Activated effector memory CD4-positive, alpha-beta T cell treated with Interleukin-2 at 50 U/mL for 16 hours (primary cell): ENCODE measurements at places on chromosomes 6 and 20.

DNA sequence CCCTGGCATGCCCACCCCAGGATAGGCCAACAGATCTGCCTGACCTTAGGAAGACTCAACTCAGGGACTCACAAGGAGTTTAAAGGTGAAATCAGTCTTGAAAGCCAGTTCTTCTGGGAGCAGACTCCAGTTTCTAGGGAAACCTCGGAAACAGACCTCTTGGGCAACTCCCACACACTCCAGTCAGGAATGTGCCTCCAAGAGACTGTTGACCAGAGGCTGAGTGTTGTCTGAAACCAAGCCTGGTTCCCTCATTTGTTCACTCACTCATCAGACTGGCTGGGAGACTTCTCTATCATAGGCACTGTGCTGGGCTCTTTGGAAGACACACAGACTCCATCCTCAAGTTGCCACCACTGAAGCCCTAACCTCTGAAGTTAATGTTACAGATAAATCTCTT lies 1.8 kb downstream of the TREM1 start:
- DNase-seq, result no peak

DNA sequence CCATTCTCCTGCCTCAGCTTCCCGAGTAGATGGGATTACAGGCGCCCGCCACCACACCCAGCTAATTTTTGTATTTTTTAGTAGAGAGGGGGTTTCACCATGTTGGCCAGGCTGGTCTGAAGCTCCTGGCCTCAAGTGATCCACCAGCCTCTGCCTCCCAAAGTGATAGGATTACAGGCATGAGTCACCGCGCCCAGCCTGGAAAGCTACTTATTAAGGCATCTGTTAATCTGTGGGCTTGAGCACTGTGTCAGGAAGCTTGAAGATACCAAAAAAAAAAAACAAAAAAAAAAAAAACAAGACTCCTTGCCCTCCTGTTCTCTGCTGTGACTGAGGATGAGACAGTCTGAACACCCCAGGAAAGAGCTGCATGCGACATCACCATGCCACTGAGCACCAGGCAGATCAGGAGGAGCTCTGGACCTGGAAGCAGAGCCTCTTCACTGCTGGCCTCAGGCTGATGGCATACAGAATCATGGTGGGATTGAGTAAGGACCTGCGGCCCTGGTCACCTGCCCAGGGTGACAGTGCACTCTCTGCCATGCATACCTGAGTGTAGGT lies 166.5 kb upstream of the SNX9 start:
- DNase-seq, result no peak

DNA sequence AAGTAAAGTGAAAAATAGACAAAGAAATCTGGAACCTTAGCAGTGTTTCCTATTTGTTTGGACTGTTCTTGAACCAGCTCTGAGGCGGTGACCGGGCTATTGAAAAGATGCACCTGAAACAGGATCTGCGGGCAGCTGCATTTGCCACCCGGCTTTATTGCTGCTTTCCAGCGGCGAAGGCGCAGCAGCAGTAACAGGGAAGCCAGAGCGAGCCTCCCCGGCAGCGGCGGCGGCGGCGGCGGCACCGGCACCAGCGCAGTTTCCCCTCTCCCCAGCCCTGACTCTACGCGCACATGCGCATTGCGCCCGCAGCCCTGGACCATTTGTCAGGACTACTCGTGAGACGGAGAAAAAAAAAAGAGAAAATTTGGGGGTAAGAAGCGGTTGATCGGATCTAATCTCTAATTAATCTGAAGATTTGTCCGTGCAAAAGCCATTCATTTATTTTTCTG lies at the start of gene L3MBTL3:
Gene L3MBTL3 (plus strand): TSS at position 290 of the 452 bp plus-strand sequence. CDS start 24,119 bp downstream, outside the sequence.
- DNase-seq, result peak; percentile 83

DNA sequence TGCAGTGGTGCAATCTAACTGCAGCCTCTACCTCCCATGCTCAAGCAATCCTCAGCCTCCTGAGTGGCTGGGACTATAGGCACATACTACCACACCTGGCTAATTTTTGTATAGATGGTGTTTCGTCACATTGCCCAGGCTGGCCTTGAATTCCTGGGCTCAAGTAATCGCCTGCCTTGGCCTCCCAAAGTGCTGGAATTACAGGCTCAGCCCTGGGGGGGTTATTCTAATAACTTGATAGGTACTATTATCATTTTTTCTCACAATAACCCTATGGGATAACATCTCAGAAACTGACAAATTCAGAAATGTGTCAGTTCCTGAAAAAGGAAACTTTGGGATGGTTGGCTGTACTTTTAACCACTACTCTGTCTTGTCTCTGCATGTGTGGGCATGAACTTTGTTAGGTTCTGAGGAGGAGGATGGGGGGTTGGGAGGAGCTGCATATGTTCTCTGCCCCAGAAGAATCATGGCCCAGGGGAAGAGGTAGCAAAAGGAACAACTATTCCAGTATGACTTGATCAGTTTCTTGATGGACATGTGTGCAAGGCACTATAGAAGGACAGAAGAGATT lies 169.9 kb downstream of the CARMIL1 start:
- DNase-seq, result no peak

DNA sequence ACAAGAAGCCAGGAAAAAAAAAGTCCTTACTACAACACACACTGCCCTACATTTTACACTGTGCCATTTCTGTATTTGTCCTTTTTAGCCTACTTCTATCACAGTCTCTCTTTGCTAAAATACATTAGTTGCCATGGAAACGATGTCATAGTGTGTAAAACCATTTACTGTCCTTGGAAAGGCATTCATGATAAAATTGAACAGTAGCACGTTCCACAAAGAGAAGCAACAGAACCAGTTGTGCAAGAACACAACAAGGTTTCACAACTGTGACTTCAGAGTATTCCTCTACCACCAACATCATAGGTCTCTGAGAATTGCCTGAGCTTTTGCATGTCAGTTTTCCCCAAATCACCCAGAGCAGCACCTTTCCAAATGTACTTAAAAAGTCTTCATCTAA lies 20.5 kb downstream of the FYN start:
- DNase-seq, result no peak

- no peak for DNase-seq
These were observed 41.3 kb upstream of the NAA20 start for GRCh38 chr20:19975901-19976300.

DNA sequence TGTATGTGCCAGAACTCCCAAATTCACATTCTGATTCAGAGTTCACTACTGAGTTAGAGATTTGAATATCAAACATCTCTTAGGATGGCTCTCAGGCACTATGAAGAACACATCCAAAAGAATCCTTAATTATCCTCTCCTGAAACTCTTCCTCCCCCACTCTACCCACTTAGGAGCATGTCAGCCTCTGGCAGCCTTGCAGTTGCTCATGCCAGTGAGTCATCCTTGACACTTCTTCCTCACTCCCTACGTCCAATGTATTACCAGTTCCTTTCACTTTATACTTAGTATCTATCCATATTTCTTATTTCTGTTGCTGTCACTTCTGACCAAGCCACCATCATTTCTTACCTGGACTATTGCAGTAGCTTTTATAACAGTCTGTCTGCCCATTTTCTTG lies 192.0 kb upstream of the IMPG1 start:
- DNase-seq, result no peak

DNA sequence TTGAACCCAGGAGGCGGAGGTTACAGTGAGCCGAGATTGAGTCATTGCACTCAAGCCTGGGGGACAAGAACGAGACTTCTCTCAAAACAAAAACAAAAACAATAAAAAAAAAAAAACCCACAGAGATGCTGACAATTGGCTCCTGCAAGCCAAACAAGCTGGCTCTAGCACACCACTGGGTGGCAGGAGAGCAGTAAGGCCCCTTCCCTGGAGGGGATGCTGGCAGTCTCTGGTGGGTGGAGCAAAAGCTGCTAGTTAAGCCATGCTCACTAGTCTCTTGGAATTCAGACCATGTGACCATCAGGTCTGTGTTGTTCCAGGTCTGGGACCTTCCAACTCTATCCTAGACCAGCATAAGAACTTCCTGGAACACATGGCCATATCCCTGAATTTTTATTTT lies 18.9 kb upstream of the DSN1 start:
- DNase-seq, result no peak

DNA sequence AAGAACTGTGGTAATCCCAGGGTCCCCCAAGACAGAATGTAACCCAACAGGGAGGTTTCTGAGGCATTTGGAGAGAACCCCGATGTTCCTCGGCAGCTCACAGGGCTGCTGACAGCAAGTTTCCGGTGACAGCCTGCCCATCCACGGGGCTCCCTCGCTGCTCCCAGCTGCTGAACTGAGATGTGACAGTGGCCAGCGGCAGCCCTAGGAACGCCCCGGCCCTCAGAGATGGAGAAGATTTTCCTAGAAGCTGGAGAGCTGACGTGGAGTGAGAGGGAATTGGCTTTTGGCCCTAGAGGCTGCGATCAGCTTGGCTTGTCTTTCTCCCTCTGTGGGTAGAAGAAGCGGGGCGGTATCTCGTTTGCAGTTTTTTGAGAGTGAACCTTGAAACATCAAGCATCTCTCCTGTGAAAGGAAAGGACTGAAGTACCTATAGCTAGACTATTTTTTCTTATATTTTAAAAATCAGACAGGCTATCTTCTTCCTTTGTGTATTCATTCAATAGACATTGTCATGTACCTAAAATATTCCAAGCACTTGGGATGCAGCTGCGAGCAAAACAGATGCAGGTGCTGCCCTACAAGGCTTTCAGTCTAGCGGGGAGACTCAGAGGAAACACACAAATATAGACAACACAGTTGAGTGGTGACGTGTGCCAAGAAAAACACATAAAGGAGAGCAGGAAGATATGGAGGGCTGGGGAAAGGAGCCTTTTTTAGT lies 28.4 kb upstream of the NFATC2 start:
- DNase-seq, result no peak

DNA sequence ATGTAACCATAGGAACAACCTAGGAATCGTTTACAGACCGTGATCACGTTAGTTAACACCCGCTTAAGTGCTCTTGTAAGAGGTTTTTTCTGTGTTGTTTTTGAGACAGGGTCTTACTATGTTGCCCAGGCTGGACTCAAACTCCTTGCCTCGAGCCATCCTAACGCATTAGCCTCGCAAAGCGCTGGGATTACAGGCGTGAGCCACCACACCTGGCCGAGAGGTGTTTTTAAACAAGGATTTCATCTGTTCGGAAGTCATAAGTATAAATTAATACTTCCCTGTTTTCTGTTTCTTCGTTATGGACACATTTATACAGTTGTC lies 727 bp downstream of the MRS2 start:
- no peak for DNase-seq

GRCh38 chr20:41260734-41261220 lies 56.8 kb downstream of the ZHX3 start:
- no peak for DNase-seq

- DNase-seq, result no peak
These were observed 9.9 kb downstream of the MAFB start for GRCh38 chr20:40679184-40679583.

DNA sequence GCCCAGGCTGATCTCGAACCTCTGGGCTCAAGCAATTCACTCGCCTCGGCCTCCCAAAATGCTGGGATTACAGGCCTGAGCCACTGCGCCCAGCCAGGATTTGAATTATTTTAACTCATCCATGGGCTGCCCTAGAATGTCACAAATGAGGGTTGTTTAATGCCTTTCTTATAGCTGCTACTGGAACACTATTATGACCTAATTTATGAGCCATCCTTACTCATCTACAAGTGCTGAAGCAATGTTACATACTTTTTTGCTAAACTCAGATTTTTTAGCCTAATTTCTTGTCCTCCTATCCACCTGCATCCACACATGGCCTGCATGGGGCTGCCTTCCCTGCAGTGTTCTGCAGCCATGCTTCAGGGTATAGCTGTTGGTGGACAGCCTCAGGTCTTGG lies 59.9 kb downstream of the RTN4IP1 start:
- no peak for DNase-seq

- no peak for DNase-seq
These were observed 9.9 kb downstream of the SERPINB6 start for GRCh38 chr6:2961506-2961905.

GRCh38 chr20:63166193-63167020 lies 49.5 kb downstream of the YTHDF1 start:
- DNase-seq, result no peak

DNA sequence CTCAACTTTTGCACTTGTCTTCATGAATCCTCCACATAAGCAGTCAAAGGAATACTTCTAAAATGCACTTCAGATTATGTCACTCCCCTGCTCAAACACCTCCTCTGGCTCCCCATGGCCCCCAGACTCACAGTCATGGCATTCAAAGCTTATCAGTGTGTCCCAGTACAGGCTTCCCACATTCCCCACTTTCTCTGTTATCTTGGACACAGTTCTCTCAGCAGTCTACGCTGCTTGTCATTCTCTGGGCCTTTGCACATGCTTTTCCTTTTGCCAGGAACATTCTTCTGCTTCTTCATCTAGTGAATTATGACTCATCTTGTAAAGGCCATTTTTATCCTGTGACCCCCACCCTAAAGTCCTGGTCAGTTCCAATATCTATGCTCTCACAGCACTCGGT lies 31.8 kb downstream of the SLC13A3 start:
- DNase-seq, result no peak

DNA sequence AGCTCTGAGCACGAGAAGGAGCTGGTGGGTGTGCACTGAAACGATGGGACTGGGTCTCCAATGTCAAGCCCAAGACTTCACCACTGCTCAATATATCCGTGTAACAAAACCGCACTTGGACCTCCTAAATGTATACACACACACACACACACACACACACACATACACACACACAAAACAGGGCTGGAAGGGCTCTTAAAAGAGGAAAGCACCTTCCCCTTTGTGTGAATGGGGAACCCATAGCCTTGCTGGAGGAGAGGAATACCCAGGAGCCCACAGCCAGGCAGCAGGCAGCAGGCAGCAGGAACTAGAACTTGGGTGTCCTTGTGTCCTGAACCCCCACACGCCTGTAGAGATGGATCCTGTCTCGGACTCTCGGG lies 29.8 kb downstream of the TGM2 start:
- DNase-seq, result no peak

GRCh38 chr6:127946388-127946787 lies 45.5 kb upstream of the THEMIS start:
- DNase-seq, result no peak

DNA sequence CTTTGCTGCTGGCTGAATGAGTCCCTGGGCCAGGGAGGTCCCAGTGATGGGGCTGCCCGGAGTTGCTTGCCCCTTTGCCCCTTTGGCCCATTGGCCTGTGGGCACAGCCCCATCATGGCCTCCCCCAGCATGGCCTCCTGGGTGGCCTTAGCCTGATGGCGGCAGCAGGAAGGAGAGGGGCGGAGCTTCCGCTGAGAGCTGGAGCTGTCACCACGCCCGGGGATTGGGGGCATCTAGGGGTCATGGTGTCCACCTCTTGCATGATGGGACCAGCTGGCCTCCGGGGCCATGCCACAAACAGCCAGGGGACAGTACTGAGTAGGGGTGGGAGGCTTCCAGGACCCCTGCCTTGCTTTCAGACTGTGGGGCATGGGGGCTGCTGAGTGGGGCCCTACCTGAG lies 31.5 kb upstream of the GATA5 start:
- no peak for DNase-seq
